ENCODE measurements at places on chromosomes 5 and 9.
A peak's percentile ranks its signal among the peaks of the same experiment; 100 is the strongest.

GRCh38 chr9:126618585-126619360 is 5.0 kb downstream of the LMX1B start:
- no peak for DNase-seq

DNA sequence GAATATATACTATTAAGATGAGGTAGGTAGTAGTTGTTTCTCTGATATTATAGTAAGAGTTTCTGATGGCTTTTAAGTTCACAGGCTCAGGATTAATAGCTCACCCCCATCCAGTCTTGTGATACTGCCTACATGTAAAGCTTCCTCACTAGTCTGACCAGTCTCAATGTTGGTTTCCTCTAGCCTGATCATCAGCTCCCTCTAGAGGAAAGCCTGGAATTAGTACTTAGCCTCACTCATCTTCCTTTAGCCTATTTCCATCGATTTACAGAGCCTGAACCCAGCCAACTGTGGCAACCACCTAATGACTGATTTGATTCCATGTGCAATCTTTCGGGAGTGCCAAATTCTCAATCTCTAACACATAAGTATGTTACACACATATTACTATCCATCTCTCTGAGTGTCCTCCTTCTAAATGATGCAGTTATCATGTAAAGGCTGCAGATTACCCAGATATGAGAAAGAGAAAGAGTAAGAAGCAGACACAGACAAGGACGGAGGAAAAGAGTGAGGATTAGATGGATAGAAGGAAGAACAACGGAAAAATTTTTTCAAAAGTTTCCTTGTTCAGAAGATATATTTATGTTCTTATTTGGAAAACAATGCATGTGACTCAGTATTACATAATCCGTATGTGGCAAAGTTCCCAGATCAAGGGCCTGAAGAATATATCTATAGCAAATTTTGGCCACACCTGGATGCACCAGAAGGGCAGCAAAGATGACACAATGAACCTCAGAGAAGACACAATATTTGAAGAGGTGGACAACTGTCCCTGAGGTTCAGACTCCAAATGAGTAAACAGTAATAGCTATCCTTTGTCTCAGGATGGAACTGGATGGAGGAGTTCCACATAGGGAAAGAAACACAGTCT is 333.7 kb downstream of the ELAVL2 start:
- DNase-seq = no peak

- no peak for DNase-seq
Measured at GRCh38 chr9:70040376-70040903, 3.2 kb upstream of the MAMDC2 start.

- no peak for DNase-seq
Measured at GRCh38 chr9:14962193-14962882, 52.1 kb upstream of the FREM1 start.

DNA sequence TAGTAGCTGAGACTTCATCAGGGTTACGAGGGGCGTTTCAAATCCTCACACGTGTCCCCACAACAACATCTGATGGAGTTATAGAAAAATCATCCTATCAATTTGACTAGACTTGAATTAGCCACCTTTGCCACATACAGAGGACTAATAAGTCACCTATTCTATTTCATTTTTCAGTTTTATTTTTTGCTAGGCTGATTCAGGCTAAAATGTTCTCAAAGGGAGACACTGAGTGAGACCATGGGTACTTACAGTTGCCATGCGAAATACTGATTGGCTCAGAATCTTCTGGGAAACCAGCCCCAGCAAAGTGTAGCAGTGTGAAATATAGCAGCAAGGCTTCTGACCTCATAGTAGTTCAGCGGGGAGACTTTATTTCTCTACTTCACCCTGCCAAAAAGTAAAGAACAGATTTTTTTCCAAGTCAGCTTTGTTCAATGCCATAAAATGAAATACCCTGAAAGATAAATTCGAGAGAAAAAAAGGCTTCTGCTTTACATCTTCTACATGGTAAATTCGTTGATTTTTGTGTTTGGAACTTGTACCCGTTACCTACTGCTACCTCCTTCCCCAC is 69.9 kb downstream of the SEMA6A start:
- no peak for DNase-seq

DNA sequence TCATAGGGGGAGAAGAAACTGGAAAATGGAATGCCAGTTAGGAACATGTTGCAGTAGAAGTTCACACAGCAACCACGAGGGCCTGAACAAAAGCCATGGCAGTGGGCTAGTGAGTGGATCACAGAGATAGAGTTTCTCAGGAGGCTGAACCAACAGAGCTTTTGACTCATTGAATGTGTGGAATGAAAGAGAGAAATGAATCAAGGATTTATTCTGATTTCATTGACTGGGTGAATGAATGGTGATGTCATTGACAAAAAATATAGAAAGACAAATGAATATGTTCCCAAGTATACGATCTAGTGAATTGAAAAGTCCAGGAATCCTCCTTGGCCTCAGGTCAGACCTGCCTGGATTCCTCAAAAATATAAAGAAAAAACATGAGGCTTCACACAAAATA is 99.2 kb downstream of the ZNF462 start:
- no peak for DNase-seq

DNA sequence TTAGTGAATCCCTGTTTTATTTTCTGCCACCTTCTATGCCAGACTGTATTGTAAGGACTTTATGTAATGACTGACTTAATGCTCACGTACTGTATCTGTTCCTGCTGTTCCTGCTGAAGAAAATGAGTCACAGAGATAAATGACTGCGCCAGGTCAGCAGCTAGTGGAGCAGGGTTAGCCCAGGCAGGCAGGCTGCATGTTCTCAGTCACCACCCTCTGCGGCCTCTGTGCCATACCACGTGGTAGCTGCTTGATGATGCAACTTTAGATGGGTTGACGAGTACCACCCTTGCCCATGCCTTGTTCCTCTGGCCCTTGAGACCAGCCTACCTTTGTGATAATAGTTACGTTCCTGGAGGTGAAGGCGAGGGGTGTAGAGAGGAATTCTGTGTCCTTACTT is 161.9 kb downstream of the TRIO start:
- no peak for DNase-seq

DNA sequence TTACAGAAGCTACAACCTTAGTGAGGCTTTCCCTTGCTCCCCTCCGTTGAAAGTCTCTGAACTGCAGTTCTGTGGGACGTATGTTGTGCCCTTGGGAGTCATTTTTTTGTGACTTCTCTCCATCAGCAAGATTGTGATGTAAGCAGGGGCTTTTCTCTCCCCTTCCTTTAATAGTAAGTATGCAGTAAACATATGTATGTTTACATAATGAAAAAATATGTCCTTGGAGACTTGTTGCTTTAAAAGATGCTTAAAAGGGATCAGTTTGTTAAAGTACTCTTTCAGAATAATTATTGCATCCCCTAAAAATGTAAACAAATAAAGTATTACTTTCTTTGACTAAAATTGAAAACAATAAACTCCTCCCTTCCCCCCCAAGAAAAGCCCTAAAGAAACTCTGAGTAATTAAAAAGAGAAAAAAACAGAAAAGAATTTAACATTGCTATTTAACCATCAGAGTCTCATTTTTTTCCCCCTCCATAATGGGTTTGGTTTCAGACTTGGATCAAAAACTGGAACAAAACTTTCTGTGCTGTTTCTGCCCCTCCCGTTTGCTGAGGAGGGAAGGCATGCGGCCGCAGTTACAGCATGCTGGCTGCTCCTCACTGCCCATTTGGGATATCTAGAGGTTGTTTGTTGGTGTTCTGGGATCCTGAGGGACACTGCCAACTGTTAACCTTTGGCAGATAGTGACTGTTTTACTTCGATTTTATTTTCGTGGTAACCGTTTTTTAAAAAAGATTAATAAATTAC is 40.2 kb downstream of the TRIO start:
- no peak for DNase-seq

DNA sequence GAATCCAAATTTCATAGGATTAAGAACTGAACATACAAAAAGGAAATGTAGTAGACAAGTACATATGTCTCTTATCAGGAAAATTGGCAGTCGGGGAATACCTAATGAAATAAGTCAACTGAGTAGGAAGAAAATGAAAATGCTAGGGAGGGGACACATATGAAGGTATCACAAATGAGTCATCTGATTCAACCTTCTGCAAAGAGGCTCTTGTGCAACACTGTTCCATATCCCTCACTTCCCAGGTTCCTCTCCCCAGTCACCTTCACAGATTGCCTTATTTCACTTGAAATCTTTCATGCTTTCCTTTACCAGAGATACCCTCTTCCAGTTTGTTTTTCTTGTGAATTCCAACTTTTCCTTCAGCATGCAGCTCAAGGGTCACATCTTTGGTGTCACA is 139.0 kb downstream of the RFX3 start:
- DNase-seq = no peak

- DNase-seq = no peak
Measured at GRCh38 chr9:13762209-13762608, 482.7 kb upstream of the MPDZ start.

- no peak for DNase-seq
Measured at GRCh38 chr9:14214065-14214684, 99.8 kb downstream of the NFIB start.

- DNase-seq = peak; percentile 59
Measured at GRCh38 chr5:39217365-39218281, 1.7 kb downstream of the FYB1 start.

DNA sequence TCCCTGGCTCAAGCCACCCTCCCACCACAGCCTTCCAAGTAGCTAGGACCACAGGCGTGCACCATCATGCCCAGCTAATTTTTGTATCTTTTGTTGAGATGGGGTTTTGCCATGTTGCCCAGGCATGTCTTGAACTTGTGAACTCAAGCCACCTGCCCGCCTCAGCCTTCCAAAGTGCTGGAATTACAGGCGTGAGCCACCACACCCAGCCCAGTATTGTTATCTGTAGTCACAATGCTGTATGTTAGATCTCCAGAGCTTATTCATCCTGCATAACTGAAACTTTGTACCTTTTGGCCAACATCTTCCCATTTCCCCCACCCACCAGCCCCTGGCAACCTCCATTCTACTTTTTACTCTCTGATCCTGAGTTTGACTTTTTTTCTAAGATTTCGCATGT is 37.5 kb downstream of the CREBRF start:
- no peak for DNase-seq

DNA sequence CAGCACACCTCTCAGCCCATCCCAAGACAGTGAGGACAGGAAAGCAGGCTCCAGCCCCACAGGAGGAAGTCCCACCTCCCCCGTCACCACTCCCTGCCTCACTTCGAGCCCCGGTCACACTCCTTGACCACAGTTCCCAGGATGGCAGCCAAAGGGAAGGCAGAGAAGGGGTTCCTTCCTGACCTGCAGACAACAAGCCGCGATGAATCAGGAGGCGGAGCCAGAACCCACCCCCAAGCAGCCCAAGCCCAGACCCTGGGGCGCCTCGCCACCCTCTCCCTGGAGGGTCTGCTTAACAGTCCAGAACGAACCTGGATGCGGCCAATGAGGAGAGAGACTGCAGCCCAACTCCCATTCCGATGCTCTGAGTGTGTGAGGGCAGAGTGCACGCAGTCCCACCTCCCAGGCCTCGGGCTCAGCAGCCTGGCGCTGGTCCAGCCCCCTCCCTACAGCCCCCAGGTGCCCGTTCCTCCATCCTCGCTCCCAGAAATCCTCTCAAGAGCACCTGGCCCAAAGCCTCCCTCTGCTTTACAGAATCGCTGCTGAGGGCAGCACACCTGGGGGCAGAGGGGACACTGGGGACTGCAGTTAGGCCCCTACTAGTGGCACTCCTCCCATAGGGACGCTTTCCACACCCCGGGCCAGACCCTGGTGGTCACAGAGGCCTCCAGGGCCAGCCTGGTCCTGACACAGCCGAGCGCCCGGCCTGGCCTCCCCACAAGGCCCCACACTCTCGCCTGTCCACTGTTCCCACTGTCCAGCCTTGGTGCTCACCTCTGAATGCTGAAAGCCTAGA is 69.6 kb upstream of the LRRTM2 start:
- DNase-seq = no peak

DNA sequence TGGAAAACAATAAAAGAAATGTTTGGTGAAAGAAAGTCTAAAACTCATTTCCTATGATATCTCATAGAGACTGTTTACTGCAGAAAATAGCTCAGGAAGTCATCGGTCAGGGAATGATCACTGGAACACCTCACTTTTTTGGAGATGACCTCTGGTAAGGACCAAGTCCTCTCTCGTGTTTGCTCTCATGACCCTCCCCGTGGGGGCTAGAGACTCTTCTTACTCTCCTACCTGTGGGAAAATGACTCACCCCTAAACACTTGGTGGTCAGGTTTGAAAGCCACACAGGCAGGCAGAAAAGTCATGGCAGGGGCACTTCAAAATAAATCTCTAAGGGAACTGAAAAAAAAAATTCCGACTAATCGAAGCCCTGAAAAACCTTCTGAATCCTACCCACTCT is 48.2 kb downstream of the FAM240B start:
- DNase-seq = no peak

DNA sequence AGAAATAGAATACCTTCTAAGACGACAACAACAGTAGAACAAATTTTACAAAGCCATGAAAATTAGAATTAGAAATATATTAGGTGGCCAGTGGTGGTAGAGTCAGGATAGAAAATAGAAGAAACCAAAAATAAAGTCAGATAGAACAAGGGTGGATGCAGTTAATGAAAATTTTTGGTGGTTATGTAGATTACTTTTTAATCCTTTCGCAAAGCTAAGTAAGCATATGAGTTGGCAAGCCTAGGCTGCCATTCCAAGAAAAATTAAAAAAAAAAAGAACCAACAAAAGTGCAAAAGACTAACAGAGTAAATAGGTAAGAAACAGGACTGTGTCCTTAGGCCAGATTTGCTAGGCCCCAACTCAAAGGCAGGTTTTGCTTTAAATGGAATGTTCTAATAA is 56.8 kb downstream of the PCSK5 start:
- DNase-seq = no peak

DNA sequence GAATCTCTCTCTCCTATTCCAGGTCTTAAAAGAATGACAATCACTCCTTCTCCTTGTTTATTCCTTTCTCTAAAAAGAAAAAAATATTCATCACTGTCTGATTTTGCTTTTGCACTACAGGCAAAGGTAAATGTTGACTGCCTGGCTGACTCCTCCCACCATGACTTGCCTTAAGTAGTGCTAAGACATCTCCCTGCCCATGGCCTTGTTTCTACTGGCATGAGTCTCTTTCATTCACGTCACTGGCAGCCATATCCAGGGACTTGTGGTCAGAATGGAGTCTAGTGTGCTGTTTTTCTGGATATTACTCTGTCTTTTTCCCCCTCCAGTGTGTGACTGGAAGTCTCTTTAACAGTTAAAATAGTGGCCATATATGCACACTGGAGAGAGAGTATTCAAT is 522.9 kb upstream of the DAB2 start:
- no peak for DNase-seq

DNA sequence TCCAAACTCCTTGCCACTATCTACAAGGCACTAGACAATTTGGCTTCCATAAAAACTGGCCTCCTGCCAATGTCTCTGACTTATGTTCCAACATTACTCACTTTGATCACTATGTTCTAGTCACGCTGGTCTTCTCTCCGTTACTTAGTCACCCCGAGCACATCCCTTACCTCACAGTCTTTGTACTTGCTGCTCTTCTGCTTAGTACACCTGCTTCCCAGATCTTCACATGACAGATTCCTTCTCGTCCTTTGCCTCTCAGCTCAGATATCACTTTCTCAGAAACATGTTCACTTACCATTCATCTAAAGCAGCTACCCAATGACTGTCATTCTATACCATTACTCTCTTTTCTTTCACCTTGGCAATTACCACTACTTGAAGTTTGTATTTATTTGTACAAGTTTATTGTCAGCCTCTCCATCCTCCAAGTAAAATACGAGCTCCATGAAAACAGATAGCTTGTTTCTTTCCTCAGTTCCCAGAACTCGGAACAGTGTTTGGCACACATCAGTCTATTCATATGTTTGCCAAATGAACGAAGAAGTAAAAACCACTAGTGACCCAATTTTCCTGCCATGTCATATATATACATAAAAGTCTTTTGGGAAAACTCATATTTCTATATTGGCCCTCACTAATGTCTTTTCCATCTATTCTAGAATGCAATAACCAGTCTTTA is 5.9 kb upstream of the SLC22A5 start:
- no peak for DNase-seq

GRCh38 chr5:1207555-1207954 is 6.2 kb downstream of the SLC6A19 start:
- no peak for DNase-seq
